Urothelium cell line (cell line): ENCODE measurements at places on chromosomes 3 and 15.

GRCh38 chr3:190645932-190646460 is 132.1 kb downstream of the IL1RAP start:
- no peak for DNase-seq

GRCh38 chr15:68699881-68700454 is 120.7 kb downstream of the ANP32A start:
- DNase-seq = peak; percentile 25

GRCh38 chr3:154783521-154783931 is 296.6 kb upstream of the MME start:
- no peak for DNase-seq

- no peak for DNase-seq
Measured at GRCh38 chr3:110589341-110589740, 482.3 kb upstream of the NECTIN3 start.

GRCh38 chr3:111237946-111238345 is 166.3 kb downstream of the NECTIN3 start:
- DNase-seq = no peak

GRCh38 chr15:58014040-58014439 is 51.5 kb downstream of the ALDH1A2 start:
- DNase-seq = no peak

GRCh38 chr3:40207796-40208195 is 101.7 kb upstream of the EIF1B start:
- DNase-seq = no peak

- no peak for DNase-seq
Measured at GRCh38 chr3:150303768-150304167, 104.3 kb upstream of the TSC22D2 start.
